ENCODE measurements at places on chromosomes 5 and 9. TPM values are rescaled to one million over a fixed set of nuclear protein-coding genes. Genes with fewer than 3 reads are reported as not detected.

The F2RL2 gene
- not detected for total RNA-seq

- DNase-seq: no peak
These were observed 50.0 kb downstream of the SARDH start for GRCh38 chr9:133687856-133688761.

DNA sequence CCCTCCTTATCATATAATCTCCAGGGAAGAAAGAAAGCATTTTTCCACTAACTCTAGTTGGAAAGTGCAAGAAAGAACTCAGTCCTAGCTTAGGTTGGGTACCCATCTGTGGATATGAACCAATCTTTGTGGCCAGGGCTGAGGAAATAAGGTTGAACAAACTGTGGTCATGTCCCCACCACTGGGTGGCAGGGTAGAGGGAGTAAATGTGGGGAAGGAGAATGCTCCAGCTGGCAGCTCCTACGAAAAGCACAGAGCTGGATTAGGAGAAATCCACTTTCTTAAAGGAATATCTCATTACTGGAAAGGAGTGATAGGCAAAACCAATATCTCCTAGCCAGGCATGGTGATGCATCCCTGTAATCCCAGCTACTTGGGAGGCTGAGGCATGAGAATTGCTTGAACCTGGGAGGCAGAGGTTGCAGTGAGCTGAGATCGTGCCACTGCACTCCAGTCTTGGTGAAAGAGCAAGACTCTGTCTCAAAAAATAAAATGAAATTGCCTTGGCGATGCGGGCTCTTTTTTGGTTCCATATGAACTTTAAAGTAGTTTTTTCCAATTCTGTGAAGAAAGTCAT is 175.1 kb downstream of the CCDC192 start:
- peak; percentile 32 for DNase-seq

DNA sequence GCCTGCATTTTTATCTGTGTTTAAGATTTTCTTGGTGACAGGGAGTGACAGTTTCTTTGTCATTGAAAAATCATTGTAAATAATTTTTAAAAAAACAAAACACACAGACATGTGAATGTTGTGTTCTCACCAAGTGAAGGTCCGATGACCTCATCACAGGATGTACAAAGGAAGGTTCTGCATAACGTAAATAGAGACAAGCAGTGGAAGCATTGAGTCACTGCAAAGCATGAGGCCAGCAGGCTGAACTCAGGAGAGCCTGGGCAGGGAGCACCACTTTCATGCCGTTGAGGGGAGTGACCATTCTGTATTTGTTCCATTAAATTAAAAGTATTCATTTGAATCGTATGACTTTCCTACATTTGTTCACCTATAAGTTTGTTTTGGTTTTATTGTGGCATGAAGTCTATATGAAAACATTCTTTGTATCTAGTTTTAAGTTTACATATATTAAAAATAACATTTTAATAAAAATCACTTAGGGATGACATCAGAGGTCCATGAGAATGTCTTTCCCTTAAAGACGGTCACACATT is 70.4 kb upstream of the TLE1 start:
- DNase-seq: no peak

- DNase-seq: peak; percentile 92
These were observed 24.8 kb upstream of the IER5L start for GRCh38 chr9:129202613-129203555.

- no peak for DNase-seq
These were observed 17.7 kb upstream of the ANXA1 start for GRCh38 chr9:73133921-73134407.

DNA sequence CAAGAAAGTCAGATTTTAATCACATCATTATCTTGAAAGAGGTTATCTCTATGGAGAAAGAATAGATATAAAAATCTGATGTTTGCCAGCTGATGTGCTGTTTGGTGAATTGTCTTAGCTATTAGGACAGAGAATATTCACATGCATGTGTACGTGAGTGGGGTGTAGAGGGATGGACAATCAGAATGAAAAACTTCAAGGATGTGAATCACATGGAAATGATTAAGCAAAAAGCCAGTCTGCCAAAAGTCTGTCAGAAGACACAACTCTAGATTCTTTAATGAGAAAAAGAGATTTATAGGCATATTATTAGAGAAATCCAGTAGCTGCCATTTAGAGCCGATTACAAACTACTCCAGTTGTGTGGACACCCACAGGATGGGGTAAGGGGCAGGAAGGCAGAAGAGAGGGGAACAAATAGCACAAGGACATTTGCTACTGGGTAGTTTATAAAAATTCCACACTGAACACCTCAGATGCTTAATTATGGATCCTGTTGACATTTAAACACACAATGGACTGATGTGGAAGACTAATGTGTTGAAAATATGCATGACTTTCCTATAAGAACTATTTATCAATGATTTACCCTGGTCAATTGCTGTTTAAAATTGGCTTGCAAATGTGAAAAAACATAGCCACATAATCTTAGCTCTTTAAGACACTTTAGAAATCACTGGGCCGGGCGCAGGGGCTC is 127.4 kb downstream of the PTTG1 start:
- no peak for DNase-seq

DNA sequence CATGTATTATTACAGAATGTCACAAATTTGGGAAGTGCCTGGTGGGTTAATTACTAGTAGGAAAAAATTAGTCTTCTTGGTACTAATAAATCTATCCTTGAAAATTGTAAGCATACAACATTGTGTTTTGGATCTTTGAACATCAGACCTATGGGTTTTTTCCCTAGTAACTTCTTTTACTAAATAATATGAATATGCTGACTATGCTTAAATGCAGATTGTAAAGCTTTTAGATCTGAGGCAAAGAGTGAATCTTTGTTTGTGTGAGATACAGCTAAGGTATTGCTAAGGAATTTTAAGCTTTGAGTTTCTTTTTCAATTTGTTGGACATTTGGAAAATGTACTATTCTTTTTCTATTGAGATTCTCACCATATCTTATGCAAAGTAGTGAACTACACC is 390.6 kb upstream of the CCNH start:
- no peak for DNase-seq

DNA sequence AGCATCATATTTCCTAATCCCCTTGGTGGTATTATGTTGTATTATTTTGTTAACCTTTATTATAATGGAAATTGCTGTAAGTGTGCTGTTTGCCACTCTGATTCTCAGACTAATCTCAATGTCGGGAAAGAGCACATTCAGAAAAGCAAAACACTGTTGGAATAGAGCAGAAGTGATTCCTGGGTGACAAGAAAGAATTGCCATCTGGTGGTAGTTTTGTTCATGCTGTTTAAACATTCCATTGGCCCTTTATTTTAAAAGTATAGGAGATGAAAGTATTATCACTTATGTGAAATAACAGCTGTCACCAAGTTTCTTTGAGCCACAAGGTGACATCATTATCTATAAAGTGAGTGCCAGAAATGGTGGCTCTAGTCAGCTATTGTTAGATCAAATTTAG is 301.3 kb upstream of the SGCD start:
- DNase-seq: no peak

GRCh38 chr9:16031971-16032370 is 479.1 kb downstream of the CCDC171 start:
- no peak for DNase-seq

DNA sequence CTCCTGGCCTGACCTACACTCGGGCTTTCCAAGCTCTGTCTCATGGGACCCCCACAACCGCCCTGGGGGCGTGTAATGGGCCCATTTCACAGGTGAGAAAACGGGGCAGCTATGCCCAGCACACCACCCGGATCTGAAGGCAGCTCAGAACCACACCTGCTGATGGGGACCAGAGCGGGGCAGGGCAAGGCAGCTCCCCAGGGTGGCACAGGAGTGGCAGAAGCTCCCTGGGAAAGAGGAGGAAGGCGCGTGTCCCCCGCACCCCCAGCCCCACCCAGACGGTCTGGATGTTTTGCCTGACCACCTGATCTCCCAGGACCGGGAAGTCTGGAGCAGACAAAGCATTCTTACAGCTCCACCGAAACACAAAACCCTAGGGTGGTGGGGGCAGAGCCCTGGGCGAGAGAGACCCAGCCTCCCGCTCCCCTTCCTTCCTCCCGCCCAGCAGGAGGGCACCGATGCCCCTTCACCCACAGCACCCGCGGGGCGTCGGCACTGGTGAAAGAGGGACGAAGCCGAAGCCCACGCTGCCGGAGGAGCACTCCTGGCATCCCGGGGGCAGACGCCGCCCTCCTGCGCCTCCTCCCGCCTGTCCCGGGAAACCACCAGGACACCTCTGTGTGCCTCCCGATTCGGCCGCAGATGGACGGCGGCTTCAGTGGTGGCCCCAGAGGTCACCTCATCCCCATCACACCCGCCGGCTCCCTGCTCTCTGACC is 14.5 kb downstream of the NOTCH1 start:
- DNase-seq: no peak

- no peak for DNase-seq
These were observed 25.9 kb upstream of the SELENOP start for GRCh38 chr5:42837601-42838000.

DNA sequence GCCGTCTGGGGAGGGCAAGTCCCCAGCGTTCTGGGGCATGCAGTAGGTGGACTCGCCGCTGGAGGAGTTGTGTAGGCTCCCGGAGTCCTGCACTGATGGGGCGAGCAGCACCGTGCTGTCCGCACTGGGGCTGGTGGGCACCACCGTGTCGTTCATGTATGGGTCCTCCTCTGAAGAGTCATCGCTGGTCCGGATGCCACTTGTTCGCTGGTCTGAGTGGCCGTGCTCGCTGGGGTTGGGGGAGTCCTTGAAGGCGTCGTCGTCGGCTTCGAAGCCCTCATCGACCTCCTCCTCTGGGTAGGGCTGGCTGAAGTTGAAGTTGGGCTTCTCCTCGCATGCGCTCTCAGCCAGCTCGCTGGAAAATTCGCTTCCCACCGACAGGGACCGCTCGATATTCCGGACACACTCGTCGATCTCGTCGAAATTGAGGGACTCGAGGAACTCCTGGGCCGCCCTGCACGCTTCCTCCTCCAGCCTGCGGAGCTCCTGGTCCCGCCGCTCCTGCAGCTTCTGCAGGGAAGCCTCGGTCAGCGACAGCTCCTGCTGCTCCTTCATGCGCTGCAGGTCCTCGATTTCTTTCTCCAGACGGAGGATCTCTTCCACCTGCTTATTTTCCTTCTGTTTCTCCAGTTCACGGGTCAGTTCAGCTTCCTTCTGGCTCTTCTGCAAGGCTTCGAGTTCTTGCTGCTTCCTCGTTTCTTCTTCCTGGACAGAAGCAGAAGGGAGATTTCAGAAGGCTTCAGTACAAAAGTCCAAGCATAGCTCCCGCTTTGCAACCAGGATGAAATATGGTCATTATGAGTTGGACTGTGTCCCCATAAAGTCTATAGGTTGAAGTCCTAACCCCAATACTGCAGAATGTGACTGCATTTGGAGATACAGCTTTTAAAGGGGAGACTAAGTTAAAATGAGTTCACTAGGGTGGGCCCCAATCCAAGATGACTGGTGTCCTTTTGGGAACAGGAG is 84.6 kb upstream of the RETREG1 start:
- DNase-seq: no peak

GRCh38 chr5:34603378-34603777 is 52.8 kb upstream of the RAI14 start:
- DNase-seq: no peak

GRCh38 chr9:26954050-26954508 is 2.1 kb upstream of the IFT74 start:
- no peak for DNase-seq

GRCh38 chr9:567747-568305 is 273.7 kb upstream of the DMRT1 start:
- DNase-seq: no peak

DNA sequence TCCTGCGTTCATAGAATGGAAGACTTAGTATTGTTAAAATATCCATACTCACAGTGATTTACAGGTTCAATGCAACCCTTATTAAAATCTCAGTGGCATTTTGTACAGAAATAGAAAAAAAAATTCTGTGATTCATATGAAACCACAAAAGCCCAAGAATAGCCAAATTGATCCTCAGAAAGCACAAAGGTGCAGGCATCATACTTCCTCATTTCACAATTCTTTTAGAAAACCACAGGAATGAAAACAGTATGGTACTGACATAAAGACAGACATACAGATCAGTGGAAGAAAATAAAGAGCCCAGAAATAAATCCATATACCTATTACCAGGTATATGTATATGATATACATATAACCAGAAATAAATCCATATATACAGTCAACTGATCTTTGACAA is 86.8 kb upstream of the MEGF10 start:
- no peak for DNase-seq

GRCh38 chr5:123037104-123037418 is 536 bp upstream of the PPIC start:
- DNase-seq: no peak

GRCh38 chr5:73183000-73183399 is 10.0 kb downstream of the TMEM174 start:
- no peak for DNase-seq

DNA sequence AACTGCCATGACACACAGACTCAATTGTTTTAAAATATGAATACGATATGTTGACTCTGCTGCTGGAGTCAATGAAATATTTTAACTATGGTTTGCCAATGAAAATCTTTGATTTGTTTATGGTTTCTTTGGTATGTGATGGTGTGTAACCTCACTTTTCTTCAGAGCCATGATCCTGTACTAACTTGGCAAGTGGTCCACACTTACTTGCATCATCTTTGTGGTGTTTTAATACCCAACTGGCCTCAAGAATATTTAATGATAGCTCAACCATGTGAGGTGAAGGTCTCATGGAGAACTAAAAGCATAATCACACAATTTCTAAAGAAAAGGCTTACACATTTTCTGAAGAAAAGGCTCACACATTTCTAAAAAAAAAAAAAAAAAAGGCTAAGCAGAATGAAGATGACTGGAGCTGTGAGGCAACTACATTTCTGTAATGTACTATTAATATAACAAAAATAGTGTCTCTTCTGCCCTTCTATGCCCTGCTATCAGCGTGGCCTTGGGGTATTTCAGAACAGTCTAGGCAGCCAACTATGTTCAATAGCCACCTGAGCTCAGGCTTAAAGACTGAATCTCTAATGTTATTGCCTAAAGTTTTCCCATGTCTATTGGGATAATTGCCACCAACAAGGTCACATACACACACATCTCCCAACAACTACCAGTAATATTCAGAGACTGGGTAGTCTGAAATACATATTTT is 395.0 kb downstream of the MLLT3 start:
- DNase-seq: no peak

DNA sequence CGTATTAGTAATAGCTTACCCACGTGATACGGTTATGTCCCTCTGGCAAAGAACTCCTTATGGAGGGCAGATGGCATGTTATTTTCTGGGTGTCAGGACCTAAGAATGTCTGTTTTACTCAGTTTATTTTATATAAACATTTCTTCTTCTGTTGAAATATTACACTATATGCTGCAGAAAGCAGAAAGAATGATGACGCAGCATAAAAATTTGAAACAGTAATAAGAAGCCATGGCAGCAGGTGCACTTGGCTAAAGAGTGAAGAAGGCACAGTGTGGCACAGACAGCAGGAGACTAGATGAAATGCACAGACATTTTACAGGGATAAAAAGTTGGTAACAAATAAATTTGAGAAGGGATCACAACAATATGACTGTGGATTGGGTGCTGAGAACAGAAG is 46.3 kb upstream of the CDH10 start:
- DNase-seq: no peak

DNA sequence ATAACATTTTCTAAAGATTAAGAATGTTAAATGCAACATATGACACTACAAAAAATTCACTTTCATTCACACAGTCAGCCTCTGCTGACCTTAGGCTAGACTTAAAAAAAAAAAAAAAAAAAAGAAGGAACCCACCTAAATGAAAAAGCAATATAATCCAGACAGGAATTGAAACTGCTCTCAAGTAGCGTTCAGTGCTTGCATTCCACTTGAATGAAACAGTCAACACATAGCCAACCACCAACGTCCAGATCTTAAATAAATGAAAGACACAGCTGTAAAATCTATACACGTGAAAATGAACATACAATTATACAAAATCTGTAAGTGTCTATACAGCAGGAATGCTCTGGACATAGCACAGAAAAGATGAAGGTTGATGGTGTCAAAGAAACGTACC is 11.4 kb downstream of the TMEM245 start:
- no peak for DNase-seq

Data from activated CD4-positive, alpha-beta memory T cell treated with anti-CD3 and anti-CD28 coated beads for 36 hours (primary cell).